ENCODE measurements at places on chromosomes 1 and 21.

DNA sequence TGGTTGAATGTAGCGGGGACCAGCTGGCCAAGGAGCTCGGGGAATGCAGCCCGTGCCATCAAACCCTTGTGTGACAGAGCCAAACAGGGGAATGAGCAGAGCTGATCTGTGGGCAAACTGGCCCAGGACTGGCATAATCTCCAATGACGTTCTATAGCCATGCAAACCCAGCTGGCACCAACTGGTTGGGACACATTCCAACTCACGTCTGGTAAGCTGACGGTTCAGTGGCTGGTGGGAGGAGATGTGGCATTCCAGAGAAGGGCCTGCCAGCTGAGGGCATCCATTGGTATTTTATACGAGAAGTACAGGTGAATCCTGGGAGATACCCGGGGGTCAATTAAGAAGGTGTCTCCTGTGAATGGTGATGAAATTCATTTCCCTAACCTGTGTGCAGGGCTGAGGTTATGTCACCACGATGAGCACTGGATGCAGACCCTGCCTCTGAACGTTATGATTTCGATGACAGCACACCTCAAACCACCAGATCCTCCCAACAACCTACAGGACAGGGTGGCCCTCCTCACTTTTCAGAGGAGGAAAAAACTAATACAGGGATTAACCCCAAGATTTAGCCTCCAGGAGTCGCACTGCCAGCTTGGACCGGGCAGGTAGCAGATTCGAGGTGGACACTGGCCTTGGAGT is 39.0 kb upstream of the RUNX3 start:
- no peak for DNase-seq

DNA sequence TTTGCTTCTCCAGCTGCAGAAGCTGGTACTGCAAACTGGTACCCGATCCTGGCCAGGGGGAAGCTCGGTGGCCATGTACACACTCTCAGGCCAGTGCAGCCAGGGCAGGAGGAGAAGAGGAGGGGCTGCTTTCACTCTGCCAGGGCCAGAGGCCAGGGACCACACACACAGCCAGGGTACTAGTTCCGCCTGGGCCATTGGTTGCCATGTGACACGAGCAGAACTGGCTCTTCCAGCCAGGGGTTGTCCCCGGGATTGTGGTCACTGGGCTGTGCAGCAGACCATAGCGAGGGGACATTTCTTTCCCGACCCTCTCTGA is 3.7 kb upstream of the SHISAL2A start:
- DNase-seq = peak; percentile 30

DNA sequence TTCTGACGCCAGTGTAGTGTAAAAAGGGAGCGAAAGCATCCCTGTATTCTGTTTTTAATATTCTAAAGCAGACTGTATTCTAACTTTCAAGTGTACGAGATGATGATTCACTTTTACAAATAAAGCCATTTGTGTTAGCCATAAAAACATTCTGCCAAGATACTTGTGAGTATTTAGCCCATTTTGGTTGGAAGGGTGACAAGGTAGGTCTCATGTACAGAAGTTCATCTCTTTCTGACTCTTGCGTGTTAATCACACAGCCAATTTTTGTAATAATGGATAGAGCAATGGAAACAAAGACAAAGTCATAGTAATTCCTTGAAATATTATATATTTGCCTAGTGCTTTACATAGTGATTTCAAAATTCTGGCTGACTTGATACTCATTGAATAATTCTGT is 125.3 kb upstream of the GREM2 start:
- no peak for DNase-seq

DNA sequence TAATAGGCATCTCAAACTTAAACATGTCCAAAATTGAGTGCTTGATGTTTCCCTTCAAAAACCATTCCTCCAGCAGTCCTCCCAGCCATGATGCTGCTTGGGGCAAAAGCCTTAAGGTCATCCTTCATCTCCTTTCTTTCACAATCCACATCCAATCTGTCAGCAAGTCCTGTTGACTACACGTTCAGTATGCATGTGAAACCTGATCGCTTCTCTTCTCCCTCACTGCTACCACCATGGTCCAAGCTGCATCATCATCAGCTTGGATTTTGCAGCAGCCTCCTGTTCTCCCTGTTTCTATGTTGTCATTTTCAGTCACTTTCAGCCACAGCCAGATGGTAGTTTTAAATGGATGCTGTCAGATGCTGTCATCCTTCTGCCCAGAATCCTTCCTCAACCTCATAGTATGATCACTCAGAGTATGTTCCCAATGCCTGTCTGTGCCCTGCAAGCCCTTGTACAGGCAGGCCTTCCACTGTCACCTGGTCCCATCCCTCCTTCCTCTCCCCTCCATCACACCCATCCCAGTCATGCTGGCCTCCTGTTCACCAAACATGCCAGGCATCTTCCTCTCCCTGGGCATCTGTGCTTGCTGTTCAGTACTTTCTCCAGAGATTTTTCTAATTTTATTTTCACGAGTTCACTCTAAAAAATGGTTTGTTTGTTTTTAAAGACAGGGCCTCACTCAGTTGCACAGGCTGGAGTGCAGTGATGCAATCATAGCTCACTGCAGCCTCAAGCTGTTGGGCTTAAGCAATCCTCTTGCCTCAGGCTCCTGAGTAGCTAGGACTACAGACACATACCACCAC is 66.0 kb downstream of the SYDE2 start:
- DNase-seq = no peak

Measured in C1 segment of cervical spinal cord (tissue), 14 donors.